ENCODE measurements at places on chromosomes 2 and 18.
A peak's percentile ranks its signal among the peaks of the same experiment; 100 is the strongest.

DNA sequence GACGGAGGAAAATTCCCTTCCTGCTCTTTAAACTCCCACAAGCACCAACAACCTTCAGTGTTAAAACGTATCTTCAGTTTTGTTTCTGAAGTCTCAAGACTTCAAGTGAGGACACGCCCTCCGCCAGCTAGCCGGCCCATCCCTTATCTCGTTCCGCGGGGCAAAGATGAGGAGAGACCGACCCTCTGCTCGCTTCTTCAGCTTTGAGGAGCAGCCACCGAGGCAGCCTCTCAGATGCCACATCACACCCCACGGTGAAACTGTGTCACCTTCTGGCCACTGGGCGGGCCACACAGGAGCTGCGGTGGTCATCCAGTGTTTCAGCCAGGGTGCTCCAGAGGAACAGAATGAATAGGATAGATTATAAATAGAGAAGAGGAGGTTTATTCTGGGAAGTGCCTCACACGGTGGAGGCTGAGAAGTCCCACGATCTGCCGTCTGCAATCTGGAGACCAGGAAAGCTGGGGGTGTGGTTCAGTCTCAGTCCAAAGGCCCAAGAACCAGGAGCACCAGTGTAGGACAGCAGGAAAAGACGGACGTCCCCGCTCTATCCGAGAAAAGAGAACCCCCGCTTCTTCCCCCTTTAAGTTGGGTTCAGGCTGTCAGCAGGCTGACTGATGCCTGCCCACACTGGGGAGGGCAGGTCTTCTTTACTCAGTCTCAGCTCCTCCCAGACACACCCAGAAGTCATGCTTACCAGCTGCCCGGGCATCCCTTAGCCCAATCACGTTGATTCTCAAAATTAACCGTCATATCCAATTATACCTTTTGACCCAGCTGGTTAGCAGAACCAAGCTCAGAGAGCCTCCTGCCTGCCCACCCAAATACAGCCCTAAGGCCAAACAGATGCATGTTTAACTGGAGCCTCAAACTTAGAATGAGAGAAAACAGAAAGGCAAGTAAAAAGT is 399.7 kb upstream of the ID2 start:
- no peak for DNase-seq

GRCh38 chr18:23529604-23530003 is 26.3 kb downstream of the RMC1 start:
- DNase-seq = peak; percentile 40

GRCh38 chr2:107025869-107026380 is 140.0 kb upstream of the ST6GAL2 start:
- DNase-seq = peak; percentile 61

- DNase-seq = peak; percentile 52
These were observed 1.1 kb upstream of the PPP3R1 start for GRCh38 chr2:68253219-68254068.

DNA sequence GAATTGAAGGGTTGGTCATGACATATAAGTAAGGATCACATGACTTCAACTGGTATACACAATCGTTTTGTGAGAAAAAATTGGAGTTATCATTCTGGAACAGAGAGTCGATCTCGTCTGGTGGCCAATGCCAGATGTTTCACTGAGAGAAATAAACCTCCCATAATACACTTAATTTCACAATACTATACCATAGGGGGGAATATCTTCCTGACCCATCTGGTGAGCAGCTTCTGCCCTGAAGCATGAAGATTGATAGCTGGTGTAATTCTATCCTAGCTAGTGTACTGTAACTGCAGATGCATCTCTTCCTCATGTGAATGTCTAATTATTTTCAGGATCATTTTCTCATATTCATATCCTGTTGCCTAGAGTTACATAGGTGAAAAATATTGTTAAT is 15.7 kb upstream of the CDH7 start:
- no peak for DNase-seq

DNA sequence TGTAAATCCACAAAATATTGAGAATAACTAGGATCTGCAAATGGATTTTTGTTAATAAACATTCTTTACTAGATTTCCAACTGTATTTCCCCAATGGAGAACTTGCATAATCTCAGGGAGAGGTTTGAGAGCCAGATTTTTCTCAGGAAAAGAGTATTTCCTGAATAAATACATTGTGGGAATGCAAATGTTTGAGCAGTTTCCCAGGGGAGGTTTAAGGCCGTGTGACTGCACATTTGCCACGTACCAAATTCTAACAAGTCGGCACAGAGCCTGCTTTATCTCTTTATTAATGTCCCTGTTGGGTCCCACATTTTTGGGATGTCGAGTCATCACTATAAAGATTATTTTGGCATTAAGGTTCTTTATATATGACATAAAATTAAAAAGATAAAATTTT is 27.0 kb downstream of the TFPI start:
- no peak for DNase-seq

Data from hepatocyte (in vitro differentiated cells).